ENCODE measurements at places on chromosomes 4 and X. TPM values are rescaled to one million over a fixed set of nuclear protein-coding genes. Genes with fewer than 3 reads are reported as not detected.

The SLC16A2 gene
- total RNA-seq: 5.3 TPM

The NHSL2 gene
- 0.83 TPM for total RNA-seq

DNA sequence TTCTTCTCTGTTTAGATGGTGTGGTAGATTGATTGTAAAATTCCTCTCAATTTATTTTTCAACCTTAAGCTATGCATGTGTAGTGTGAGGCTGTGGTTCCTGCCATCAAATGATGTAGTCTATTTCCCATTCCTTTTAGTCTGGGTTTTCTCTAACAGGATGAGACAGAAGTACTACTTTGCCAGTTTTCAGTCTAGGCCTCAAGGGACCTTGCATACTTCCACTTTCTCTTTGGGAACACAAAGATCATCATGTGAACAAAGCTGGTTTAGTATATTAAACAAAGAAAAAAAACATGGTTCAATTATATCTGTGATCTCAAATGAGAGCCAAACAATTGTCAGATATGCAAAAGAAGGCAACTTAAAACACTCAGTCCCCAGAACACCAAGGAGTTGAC lies 1284.0 kb downstream of the RAPGEF2 start:
- H3K36me3 ChIP-seq: no peaks in the 10 kb centered on the region
- H3K4me1 ChIP-seq: no peaks in the 10 kb centered on the region
- no peaks in the 10 kb centered on the region for H3K27me3 ChIP-seq
- DNase-seq: no peak
- no peak overlapping the region for H3K4me3 ChIP-seq
- no peak overlapping the region for H3K27ac ChIP-seq

DNA sequence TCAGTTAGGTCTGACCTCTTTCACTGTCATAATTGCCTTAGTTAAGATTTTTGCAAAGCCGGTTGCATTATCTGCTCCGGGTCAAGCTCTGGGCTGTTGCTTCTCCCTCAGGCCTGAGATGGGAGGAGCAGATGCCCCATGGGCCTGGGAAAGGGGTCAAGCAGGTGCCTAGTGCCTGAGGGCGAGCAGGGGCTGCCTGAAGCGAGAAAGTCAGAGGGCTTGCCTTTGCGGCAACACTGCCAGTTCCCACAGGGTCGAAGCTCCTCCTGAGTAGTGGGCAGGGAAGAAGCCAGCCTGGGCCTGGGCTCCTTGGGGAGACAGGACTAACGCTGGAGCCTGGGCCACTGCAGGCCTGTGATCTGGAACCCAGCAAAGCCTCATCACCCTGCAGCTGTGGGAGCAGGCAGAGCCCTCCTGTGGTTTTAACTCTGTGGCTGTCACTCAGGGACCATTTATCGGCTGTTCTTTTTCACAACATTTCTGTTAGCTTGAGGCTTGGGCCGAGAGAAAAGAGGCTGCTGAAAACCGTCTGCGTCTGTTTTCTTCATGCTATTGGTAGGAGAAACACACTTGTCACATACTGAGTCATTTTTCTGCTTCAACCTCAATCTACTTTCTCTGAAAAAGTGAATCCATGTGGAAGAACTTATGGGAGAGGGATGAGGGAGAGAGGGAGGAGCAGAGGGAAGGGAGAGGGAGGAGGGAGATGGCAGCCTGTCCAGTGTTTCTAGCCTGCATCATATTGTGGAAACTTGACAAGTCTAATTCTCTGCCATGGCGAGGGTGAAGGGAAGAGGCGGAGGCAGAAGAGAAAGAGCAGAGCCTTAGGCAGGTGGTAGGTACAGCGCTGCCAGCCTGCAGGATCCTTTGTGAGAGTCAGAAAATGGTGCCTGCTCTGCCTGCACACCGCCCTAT lies 68.4 kb downstream of the RHOH start:
- no peaks in the 10 kb centered on the region for H3K36me3 ChIP-seq
- no peak overlapping the region for H3K27ac ChIP-seq
- H3K4me3 ChIP-seq: no peak overlapping the region
